Mesenteric fat pad (tissue), 1 donor: ENCODE measurements at places on chromosomes 6 and 20. TPM values are rescaled to one million over a fixed set of nuclear protein-coding genes. Genes with fewer than 3 reads are reported as not detected.
A peak's percentile ranks its signal among the peaks of the same experiment; 100 is the strongest.

DNA sequence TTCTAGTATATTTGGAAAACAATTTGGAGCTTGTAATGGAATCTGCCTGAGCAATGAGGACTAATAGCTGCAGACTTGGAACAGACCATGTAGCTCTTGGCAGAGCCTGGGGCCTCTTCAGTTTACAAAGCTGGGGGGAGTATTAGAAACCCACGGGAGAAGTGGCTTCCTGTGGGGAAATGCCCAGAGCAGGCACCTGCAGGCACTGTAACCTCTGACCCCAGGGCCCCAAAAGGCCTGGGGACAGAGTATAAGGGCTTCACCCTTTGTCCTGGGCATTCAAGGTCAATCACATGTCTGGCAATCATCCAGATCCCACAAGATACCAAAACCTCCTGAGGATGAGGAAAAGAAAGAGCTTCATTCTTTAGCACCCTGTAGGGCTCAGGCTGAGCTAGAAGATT, 19.4 kb downstream of the PKIG start:
- DNase-seq: peak; percentile 83

DNA sequence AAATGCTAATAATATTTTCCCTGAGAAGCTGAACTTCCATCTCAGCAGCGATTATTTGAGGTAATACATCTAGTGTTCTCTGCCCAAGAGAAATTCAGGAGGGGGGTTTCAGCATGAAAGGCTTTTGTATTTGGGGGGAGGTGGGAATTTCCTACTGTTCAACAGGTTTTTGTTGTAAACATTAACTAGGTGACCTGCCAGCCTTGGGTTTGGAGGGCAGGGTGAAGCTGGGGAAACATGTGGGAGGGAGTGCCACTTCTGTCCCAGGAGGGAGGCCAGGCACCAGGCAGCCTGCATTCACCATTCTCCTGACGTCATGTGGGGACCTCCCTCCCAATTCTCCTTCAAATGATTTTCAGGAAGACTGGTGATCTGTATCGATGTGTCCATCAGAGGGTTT, 37.7 kb upstream of the PKHD1 start:
- no peak for DNase-seq

GRCh38 chr20:41769592-41770018, 151.4 kb upstream of the CHD6 start:
- no peak for DNase-seq

GRCh38 chr6:364609-365540, 26.7 kb upstream of the IRF4 start:
- DNase-seq: no peak

GRCh38 chr20:36569847-36570429, 3.5 kb upstream of the TGIF2 start:
- DNase-seq: no peak

- DNase-seq: peak; percentile 65
Measured at GRCh38 chr6:157223021-157223430, 100.3 kb downstream of the TMEM242 start.

The TCF15 gene
- 7.0 TPM for total RNA-seq

GRCh38 chr20:41172296-41173140, 35.2 kb downstream of the PLCG1 start:
- peak; percentile 86 for DNase-seq

DNA sequence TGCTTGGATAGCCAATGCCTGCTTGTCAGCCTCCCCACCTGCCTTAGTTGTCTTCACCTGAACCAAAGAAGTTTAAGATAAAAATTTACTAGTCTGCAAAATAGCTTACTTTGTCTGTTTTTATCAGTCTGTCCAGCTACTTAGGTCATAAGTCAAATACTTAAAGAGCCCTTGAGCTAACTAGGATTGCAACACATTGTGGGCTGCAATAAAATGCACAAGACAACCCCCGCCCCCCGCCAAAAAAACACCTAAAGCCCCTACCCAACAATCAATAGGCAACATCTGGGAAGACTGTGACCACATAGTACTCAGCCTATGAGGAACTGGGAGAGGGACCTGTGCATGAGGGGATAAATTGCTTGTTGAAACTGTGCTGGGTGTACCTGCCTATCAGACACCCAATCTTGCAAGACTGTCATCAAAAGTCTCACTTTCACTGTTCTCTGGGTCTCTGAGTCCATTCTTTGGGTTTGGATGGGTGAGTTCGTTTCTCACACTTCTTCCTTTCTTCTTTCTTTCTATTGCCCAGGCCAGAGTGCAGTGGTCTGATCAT, 27.3 kb upstream of the ABCC10 start:
- no peak for DNase-seq

The SAMD5 gene
- 0.39 TPM for total RNA-seq

DNA sequence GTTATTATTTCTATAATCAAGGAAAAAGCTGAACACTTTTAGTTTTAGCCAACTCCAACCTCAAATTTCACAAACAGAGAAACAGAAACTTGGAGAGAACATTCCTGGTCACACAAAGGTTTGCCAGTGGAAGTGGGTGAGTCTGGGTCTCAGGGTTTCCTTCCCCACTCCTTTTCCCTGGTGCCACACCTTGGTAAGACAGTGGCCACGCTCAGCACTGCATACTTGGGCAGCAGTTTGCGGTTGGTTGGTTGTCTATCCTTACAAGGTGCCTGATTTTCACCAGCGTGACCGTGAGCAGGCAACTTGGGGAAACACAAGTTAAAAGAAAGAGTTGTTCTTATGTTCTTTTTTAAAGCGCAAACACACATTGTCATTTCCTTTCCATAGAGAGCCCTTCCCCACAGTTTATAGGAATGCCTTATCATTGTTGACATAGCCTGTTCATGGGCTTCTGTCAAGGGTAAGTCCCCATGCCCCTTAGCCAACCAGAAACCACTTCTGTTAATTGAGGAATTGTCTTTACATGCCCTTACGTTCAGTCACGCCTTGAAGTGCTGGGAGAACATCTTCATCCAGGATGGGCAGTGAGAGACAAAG, 82.2 kb downstream of the RIN2 start:
- DNase-seq: no peak

DNA sequence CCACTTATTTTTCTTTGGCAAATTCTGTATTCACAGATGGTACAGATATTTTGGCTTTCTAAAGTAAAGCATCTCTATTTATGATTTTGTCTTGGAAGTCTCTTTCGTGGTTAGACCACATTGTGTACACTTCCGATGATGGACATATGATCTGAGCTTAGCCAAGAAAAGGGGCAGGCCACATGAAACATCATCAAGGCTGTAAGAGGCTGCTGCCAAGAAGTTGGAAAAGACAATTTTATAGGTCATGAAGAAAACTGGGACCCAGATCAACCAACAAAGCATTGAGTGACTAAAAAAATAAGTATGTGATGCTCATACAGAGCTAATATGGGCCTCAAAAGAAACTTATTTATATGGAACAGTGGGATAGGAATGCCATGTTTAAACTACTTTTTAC, 266.4 kb downstream of the HAO1 start:
- DNase-seq: no peak

The RCAN2 gene
- 6.7 TPM for total RNA-seq

The PBOV1 gene
- not detected for total RNA-seq

GRCh38 chr20:1319051-1319450, 9.9 kb downstream of the SDCBP2 start:
- no peak for DNase-seq

DNA sequence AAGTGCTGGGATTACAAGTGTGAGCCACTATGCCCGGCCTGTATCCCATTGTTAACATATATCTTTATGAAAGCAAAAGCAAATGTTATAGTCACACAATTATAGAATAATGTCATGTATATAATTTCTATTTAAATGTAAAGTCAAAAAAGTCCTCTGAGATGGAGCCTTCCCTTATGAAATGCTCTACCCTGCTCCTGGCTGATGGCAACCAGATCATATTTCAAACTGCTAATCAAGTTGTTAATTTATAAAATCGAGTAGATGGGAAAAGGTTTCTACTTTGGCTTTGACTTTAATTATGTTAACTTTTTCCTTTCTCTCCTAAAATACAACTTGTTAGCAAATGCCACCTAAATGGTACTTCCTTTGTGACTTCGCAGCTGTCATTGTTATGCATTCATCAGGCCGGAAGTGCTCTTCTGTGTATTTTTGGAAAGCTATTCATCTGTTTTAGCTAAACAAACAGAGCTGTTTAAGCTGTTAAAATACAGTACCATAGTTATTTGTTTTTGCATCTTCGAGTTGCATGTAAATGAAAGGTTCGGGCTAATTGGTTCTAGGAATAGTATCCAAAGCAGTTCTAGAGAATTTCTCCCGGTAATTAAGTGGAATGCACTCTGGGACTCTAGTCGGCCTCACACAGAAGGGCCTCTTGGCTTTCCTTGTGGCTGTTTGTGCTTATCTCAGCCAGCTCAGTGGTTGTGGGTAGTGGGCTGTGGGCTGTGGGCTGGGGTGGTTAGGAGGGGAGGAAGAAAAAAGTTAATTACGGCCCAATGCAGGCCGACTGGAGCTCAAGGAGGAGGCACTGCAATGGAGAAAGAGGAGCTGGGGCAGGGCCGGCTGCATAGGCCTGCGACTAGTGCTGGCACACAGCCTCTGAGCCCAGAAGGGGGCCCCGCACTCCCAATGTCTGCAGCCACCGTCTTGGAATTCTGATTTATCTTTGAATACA, 34.8 kb downstream of the SLC35D3 start:
- DNase-seq: no peak

The HDGFL1 gene
- not detected for total RNA-seq
